ENCODE measurements at places on chromosomes 7 and 10.
A peak's percentile ranks its signal among the peaks of the same experiment; 100 is the strongest.

- DNase-seq = peak; percentile 93
These were observed 59.1 kb downstream of the ZNF467 start for GRCh38 chr7:149714081-149714909.

GRCh38 chr7:118218413-118219156, 5.9 kb upstream of the ANKRD7 start:
- no peak for DNase-seq

DNA sequence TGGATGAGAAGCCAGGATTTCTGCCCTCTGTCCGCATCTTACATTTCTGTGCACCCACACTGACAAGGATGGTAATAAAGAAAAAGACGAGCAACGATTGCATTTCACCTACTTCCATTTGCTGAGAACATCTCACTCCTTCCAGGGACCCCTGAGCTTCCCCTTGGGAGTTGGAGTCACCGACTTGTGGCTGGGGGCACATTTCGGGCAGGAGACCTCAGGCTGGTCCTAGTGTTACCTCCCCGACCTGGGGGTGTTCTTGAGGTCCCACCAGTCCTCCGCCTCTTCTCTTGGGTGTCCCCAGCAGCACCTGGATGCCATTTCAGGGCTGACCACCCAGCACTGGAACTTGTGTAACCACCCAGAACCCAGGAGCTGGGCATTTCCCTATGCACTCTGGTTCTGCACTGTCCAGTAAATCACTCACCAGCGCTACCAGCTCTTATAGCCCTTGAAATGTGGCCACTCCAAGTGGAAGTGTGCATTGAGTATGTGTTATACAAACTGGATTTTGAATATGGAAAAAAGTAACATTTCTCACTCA, 84.9 kb downstream of the LANCL2 start:
- DNase-seq = no peak

DNA sequence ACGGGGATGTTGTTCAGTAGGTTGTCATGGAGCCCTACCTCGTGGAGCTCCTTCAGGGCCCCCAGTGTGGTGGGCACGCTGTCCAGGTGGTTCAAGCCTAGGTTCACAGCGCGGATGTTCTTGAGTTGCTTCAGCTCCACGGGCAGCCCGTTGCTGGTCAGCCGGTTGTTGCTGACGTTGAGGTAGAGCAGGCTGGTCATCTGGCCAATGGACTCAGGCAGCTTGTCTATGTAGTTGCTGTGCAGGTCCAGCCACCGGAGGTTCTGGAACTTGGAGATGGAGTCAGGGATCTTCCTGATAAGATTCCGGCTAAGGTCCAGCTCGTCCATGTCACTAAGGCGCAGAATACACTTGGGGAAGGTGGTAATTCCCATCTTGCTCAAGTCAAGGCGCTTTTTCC, 26.0 kb downstream of the LRRC18 start:
- no peak for DNase-seq

- DNase-seq = no peak
These were observed 992 bp upstream of the MGMT start for GRCh38 chr10:129465796-129466702.

DNA sequence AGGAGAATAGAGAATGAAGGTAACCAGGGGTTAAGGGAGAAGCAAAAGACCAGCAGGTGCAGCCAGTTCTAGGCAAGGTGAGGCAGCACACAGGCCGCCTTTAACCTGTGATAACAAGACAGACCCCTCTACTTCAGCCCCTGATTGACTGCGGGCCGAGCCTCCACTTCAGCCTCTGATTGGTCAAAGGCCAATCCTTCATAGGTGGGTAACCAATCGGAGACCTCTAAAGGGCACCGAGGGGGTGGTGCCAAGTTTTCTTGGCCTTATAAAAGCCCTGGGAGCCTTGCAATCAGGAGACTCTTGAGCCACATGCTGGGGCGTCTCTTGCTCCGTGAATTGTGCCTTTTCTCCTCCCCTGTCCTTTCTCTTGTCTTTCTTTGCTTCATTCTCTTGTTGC, 98.8 kb downstream of the ELFN1 start:
- no peak for DNase-seq

DNA sequence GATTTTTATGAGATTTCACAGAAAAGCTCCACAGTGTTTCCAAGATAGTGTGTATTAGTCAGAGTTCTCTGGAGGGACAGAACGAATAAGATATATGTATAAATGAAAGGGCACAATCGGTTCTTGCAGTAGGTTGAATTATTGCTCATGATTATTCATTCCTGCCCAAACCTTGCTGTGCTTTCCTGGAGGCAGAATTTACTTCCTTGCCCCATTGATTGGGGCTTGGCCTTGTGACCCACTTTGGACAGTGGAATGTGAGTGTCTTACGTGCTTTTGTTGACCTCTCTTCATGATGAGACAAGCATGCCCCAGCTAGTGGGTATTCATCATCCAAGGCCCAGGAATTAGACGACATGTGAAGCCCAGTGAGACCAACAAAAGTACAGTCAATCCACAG, 53.0 kb upstream of the ABCB5 start:
- DNase-seq = no peak

GRCh38 chr7:37096341-37096740, 352.3 kb downstream of the ELMO1 start:
- no peak for DNase-seq

DNA sequence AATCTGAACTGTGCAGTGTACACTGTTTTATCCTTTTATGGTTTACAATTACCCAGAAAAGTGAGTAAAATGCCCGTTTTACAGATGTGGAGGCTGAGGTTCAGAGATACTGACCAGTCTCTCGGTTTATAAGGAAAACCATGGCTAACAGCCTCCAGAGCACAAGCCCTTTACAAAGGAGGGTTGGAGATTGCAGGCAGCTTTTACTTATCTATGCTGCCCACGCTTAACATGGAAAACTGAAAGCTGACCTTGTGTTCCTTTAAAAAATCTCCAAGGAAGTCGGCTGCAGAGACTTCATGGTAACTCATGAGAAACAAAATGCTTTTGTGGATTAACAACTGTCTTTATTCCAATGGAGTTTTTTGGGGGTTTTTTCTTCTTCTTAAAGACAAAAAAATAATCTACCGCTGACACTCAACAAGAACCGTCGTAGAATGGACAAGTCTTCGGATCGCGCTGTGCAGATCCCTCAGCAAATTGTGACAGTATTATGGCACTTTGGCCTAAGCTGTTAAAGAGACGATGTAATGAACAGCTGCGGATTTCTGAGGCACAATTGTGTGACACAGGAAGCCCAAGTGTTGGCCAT, 654 bp upstream of the SLF2 start:
- no peak for DNase-seq

DNA sequence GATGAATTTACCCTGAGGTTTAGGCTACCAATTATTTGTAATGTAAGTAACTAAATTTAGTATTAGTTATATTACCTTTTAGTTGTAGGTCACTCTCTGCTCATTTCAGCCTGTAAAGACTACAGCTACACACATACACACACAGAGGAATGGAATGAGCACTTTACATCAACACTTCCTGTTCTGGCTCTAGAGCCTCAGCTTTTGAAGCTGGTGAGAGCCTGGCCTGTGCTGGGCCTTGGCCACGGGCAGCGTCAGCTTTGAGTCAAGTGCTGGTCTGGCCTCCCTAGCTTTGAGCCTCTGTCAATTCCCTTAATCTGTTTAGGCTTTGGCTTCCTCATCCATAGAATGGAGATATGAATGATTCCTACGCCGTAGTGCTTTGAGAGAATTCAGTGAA, 141.7 kb downstream of the EGFR start:
- DNase-seq = no peak

DNA sequence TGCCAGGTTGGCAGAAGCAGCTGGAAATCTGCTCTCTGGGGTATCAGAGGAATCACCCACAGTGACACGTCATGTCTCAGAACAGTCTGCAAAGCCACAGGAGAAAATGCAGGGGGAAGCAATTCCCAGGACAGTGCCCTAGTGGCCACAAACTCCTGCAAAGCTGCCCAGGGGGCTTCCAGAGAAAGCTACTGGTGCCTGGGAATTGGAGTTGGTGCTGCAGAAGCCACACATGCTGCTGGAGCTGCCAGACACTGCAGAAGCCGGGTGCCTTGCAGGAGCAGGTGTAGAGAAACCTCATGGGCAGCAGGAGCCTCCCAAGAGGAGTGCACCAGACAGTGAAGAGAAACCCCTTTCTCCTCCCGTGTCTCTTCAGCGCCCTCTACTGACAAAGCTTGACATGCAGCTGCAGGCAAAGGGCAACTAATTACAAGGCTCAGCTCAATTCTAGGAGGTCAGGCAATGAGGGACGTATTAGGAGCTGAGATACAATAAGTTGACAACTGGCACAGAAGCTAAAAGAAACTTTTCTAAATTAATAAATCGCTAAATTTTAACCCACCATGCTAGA, 30.2 kb upstream of the NUB1 start:
- no peak for DNase-seq

DNA sequence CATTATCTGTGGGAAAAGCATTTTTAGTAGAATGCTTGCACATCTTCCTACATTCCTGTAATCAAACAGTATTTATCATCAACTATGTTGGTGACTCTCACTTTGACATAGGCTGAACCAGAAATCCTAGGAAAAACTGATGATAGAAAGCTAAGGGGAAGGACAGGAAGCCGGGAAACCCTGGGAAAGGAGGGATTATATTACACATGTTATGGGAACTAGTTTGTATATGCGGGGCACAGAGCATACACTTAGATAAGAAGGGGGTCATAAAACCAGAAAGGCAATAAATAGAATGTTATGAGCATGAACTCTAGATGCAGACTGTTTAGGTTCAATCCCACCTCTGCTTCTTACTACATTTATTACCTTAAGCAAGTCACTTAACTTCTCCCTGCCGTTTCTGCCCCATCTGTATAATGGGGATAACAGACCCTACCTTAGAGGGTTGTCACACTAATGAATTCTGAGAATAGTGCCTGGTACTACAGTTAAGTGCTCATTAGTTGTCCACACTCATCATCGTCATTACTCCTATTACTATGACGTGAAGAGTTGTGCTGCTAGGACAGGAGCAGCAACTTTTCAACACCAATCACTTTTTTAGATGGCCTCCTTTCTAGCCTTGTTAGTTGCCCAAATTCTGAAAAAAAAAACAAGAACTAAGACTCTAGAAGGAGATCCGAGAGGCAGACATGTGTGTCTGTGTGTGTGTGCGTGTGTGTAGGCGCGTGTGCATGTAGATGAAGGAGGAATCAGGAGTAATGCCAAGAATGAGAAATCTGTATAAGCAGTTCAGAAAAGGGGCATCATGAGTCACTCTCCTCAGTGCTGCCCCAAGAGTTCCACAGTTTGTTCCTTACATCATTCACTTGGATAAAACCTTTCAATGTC, 52.2 kb downstream of the KMT2C start:
- no peak for DNase-seq

GRCh38 chr7:158754746-158755444, 50.3 kb upstream of the NCAPG2 start:
- DNase-seq = no peak

DNA sequence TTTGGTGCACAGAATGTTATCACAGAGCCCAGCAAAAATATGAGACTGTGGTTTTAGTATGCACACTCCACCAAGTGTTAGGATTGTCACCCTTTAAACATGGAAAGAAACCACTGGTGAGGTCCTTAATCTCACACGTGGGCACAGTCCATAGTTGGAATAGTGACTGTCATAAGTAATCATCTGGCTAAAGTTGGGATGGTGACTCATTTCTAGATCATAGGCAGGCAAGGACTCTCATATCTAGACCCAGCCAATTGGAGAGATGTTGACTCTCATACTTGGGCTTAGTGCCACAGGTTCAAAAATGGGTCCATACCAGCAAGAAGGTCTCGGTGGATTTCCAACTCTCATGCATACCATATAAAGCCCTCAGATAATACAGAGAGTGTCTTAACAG, 39.6 kb upstream of the ZNF680 start:
- no peak for DNase-seq

- no peak for DNase-seq
These were observed 94.1 kb downstream of the SH3PXD2A start for GRCh38 chr10:103761075-103761920.

- DNase-seq = no peak
These were observed 91.3 kb downstream of the DGKI start for GRCh38 chr7:137755427-137755826.

GRCh38 chr10:77490534-77491314, 146.9 kb downstream of the KCNMA1 start:
- no peak for DNase-seq

GRCh38 chr7:84364708-84365107, 170.1 kb upstream of the SEMA3A start:
- DNase-seq = no peak

DNA sequence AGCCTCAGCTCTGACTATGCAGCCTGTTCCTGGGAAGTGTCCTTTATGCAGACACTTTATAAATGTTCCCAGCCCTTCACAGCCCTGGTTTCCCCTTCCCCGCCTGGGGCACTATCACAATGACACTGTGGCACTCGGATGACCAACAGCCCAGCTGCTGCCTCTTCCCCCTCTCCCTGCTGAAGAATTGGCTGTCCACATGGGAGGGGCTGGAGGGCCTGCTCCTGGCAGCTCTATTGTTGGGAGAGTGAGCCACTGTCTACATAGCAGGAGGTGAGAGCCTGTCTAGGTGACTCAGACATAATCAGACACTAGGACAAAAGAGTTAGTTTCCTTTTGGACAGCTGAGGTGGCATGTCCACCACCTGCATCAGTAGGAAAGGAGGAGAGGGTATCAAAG, 437.5 kb downstream of the PLXNA4 start:
- no peak for DNase-seq

GRCh38 chr10:89206402-89207180, 526 bp downstream of the CH25H start:
- DNase-seq = peak; percentile 20

DNA sequence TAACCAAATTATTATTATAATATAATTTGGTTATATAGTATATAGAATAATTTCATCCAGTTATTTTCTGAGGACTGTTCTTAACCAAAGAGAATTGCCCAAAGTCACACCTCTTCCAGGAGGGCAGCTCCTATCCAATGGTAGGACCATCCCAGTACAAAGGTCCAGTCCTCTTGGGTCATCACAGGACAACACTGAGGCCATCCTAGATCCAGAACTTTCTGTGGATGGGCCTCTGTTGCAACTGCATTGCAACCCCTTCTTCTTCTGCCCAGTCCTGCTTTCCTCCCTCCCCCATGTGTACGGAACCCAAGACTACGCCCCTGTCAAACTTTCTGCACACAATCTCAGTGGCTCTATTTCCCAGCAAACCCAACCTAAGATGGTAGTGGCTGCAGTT, 5.4 kb upstream of the HABP2 start:
- no peak for DNase-seq

DNA sequence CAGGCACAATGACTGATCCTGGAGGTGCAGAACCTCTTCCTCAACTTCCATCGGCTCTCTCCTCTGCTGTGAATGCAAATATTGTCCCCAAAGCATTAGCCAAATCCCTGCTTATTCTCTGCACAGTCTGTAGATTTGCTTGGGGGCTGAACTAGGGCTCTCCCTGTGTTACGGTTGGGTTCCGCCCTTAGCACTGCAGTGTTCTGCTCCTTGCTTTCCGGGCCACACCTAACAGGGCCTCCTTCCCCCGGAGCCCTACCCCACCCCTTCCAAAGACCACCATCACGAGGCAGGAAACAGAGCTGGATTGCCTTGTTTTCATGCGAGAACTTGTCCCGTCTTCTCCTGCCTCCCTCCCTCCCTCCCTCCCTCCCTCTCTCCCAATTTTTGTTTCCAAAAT, 36.6 kb downstream of the SLC25A28 start:
- no peak for DNase-seq

Measured in activated CD4-positive, alpha-beta T cell treated with anti-CD3 and anti-CD28 coated beads for 1 hour (primary cell).